Brain microvascular endothelial cell (primary cell): ENCODE measurements at places on chromosomes 2 and 18.

GRCh38 chr2:232139171-232139594 is 177.7 kb downstream of the DIS3L2 start:
- DNase-seq = no peak

DNA sequence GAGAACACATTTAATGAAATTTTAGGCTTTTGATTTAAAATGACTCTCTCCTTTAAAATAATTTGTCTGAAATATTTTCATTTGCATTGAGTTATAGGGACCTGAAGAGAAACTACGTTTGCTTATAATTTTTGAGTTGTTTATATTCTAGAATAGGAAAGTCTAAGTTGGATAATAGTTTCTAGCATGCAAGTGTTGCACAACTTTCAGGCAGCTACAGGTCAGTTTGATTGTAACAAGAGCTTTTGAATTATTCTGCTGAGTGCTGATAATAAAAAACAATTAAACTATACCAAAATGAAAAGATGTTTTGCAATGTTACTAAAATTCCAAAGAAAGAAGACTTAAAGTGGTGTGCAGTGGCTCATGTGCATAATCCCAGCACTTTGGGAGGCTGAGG is 71.0 kb downstream of the PDE1A start:
- DNase-seq = no peak

GRCh38 chr18:59839931-59840685 is 59.7 kb upstream of the PMAIP1 start:
- DNase-seq = no peak

DNA sequence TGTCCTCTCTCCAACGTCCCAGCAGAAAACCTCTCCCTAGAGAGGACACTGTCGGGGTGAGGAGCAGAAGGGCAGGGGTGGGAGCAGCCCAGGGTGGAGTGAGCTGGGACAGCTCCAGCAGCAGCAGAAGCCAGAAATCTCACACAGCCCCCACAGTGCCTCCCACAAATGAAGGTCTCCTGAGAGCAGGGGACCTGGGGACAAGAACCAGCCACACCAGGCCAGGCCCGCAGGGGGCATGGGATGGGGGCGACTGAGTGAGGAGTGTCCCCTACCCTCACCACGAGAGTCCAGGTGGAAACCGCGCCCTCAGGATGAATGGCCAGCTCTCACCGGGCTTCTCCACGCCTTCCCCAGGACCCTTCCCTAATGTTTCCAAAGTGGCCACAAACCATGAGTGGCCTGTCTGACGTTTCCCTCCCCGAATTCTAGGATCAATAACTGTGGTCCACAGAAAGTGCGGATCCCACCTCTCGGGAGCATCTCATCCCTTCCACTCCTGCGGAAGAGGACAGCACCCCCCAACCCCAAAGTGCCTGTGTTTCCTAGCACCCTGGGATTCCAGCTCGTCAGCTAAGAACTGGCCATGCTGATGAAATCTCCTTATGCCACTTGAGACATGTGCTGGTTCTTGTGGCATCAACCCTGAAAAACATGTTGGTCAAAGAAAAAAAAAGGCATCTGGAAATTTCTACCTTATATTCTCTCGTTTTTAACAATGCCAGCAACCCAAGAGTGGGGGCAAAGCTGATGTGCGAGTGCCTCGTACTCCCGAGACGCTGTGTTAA is 121.1 kb downstream of the HDAC4 start:
- no peak for DNase-seq

- DNase-seq = no peak
Measured at GRCh38 chr18:23266717-23267446, 131.6 kb downstream of the CABLES1 start.

DNA sequence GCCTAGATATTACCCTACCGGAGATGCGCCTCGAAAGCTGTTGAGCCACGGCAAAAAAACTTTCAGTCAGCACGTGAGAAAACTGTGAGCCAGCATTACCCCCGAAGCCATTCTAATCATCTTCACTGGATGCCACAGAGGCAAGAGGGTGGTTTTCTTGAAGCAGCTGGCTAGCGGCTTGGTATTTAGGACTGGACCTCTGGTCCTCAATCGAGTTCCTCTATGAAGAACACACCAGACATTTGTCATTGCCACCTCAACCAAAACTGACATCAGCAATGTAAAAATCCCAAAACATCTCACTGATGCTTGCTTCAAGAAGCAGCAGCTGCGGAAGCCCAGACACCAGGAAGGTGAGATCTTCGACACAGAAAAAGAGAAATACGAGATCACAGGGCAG is 52.8 kb upstream of the SLC66A3 start:
- no peak for DNase-seq

- DNase-seq = peak; percentile 11
Measured at GRCh38 chr2:232418466-232419244, 12.0 kb downstream of the ALPG start.

DNA sequence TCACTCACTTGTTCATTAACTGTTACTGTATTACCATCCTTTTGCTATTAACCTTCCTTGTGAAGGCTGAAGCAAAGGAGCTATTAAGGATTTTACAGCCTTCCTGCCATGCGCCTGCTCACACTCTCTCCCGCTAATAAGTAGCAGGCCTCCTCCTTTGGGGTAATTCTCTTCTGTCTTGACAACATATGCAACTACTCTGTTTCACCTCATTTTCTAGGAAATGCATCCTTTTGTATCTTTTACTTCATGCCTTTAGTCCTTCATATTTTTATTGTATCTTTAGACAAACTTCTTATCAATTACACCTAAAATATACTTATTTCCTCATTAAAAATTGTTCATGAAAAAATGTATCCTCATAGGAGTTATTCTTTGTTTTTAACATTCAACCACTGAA is 434.9 kb upstream of the LYPD1 start:
- DNase-seq = no peak
